PC-9 (cell line): ENCODE measurements at places on chromosomes 16 and 17.

- no peak for DNase-seq
These were observed 11.3 kb upstream of the HOXB2 start for GRCh38 chr17:48556229-48556575.

DNA sequence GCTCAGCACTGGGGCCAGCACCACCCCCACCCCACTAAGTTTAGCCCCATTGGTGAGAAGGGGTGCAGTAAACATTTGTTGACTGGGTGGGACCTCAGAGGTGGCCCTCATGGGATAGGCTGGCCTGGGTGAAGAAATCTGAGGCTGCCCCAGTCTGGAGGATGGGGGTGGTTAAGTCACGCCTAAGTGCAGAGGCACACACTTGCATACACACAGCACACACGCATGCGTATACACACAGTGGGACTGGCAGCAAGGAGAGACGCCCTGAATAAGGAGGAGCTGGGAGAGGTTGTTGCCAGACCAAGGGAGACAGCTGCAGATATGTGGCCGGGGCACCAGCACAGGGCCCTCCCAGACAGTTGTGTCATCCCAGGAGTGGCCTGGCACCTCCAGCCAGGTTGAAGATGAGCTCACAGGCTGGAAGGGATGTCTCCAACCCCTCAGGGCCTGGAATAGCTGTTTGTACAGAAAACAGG is 3.0 kb upstream of the BCAR1 start:
- DNase-seq, result no peak

GRCh38 chr17:41769985-41770384 is 16.5 kb downstream of the JUP start:
- DNase-seq, result no peak

- DNase-seq, result no peak
These were observed 40.7 kb upstream of the ANKFY1 start for GRCh38 chr17:4304417-4305027.

GRCh38 chr17:78356101-78356713 is 3.7 kb downstream of the SOCS3 start:
- DNase-seq, result peak; percentile 70

DNA sequence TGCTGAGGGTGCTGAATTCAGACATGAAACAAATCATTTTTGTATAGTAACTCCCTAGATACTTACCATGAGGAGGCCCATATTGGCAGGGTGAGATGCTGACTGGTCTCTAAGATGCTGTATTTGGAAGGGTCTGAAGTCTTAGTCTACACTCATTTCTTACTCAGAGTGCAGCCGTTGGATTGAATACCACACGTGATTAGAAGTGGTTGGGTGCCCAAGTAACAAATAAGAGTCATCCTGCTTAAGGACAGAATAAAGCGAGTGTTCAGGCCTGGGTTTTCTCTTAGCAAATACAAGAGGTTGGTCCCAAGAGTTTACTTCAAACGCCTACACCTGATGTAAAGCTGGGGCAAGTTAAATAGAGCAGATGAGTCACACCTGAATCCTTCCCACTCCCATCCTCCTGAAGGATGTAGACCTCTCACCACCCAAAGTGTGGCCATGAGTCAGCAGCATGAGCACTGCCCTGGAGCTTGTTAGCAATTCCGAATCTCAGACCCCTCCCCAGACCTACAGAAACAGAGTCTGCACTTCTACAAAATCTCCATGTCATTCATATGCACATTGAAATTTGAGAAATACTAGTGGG is 284.6 kb upstream of the CDH5 start:
- DNase-seq, result no peak

DNA sequence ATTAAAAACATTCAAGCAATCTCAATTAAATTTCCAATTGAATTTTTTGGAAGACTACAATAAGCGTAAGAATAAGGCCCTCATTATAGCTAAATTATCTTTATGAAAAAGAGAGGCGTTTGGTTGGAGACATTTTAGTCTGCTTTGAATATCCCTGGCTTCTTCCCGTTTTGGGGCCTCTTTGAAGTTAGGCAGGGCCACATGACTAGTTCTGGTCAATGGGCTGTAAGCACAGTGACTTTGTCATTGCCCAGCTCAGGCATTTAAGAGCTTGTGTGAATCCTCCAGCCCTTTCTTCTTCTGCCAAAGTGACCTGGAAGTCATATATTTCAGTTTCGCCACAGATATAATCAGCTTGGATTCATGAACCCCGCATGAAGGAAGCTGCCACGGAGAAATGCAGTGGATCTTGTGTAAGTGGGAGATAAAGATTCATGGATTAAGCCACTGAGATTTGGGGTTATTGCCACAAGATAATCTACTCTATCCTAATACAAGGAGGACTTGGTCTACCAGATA is 21.7 kb upstream of the UBTF start:
- DNase-seq, result no peak

DNA sequence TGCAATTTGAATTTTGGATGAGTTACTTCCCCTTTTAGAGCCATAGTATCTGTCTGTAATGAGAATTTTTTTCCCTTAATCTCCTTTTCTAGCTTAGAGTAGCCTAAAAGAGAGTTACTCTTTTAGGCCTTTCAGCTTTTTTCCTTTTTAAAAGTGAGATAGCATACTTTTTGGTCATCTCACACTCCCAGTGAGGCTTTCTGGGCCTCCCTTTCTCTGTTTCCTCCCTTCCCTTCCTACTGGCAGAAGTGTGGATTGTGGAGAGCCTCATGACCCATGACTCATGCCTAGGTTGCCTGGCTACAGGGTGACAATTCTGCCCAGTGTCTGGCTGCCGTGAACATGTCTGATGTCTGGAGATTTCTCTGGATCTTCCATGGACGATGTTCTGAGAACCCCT is 15.2 kb downstream of the KRT23 start:
- DNase-seq, result peak; percentile 69

GRCh38 chr16:78705694-78706093 is 606.2 kb downstream of the WWOX start:
- peak; percentile 67 for DNase-seq

DNA sequence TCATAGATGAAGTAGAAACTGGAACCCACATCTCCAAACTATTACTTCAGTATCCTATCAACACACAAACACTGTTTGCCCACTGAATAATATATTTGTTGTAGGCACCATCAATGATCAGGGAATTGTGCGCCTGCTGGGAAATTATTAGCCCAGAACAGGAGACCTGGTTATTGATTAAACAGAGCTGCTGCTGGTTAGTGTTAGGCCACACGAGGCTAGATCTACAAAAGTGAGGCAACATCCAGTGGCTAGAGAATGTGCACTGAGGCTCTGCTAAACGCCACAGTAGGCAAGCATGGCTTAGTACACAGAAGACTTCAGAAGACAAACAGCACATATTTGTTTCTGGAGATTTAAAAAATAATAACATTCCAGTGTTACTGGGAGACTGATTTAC is 11.0 kb downstream of the ABHD15 start:
- DNase-seq, result no peak

- no peak for DNase-seq
These were observed 8.3 kb downstream of the NUP93 start for GRCh38 chr16:56738221-56738620.

DNA sequence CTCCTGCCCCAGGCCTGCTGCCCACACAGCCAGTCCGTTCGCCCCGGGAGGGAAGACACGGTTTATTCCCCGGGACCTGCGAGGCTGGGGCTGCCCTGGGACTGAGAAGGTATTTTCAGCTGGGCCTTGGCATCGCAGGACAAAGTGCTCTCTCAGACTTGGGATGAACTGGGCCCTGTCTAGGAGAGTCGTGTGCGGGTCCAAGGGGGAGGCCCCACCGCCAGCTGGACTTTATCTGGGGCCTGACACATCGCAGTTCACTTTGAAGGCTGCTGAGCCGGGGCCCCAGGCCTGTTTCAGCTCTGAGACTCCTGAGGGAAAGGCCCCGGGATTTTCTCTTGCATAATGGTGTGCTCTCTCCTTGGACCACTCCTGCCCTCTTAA is 6.8 kb downstream of the CRISPLD2 start:
- no peak for DNase-seq

DNA sequence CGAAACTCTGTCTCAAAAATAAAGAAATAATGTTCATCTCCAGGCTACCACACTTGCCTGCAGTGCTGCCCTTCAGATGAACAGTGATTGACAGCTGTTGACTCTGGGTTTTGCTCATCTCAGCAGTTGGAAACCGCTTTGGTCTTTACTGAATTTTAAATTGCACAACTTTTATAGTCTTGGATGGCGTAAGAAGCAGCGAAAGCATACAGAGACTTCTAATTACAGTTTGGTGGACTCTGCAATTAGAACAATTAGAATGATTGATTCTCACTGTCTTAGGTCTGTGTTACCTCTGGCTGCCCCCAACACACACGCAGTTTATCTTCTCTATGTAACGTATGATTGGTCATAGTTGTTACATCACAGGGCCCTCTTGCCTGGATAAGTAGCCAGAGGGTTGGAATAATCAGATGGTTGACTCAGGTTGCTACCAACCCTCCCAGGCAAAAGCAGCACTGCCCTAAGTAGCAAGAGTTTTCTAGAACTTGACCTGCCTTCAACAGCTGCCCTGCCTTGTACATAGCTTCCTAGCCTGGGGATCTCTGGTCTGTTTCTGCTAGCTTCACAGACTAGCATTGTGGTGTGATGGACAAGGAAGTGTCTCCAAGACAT is 1.9 kb upstream of the NAT9 start:
- no peak for DNase-seq

- no peak for DNase-seq
These were observed at the start of gene ZNF423 for GRCh38 chr16:49855822-49856671. Gene ZNF423 (minus strand): TSS chr16:49856112. CDS start chr16:49855774, 338 bp downstream.

DNA sequence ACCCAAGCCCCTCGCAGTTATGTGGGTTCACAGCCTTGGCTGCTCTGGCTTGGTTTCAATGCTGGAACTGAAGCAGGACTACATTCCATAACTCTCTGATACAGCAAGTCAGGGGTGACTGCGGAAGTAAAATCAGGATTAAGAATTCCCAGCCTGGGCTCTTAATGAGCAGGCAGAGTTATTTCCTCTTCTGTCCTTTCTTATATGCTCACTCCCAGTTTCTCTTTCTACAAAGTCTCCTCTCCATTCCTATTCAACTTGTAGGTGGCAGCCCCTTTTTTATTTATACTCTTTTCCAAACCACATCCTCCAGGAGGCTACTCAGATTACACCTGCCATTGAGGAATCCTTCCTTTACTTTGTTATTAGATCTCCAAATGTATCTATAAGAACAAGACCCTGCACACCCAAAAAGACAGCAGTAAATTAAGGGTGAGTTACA is 40.3 kb downstream of the HOXB1 start:
- DNase-seq, result no peak

DNA sequence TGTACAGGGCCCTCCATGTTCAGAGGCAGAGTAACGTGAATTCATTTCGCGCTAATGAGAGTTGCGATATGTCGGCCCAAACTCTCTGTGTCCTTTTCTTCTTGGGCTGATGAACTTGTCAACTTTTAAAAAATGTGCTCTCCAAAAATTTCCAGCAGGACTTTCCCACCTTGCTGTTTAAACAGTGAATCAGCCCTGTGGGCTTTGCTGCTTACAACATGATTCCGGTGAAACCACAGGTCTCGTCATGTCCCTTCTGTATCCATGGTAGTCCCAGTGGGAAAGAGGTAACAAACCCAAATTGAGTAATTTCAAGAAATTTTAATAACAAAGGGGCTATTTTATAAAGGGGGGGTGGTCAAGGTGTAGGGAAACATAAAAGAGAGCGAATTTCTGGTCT is 612.9 kb downstream of the MAF start:
- peak; percentile 87 for DNase-seq

DNA sequence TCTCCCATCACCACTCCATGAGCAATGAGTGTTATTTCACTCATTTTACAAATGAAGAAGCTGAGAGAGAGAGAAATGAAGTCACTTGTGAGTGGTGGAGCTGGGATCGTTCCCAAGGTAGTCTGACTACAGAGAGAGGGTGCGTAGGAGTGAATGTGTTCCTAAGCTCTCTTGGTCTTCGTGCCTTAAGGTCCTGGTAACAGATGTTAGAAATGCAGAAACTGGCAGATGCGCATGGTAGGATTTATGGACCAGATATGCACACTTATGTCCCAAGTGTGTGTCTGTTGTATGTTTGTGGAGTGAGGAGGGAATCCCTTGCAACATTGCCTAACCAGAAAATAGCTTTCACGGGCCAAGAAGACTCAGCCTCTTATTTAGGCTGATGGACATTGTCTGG is 93.2 kb upstream of the ZNF469 start:
- no peak for DNase-seq

DNA sequence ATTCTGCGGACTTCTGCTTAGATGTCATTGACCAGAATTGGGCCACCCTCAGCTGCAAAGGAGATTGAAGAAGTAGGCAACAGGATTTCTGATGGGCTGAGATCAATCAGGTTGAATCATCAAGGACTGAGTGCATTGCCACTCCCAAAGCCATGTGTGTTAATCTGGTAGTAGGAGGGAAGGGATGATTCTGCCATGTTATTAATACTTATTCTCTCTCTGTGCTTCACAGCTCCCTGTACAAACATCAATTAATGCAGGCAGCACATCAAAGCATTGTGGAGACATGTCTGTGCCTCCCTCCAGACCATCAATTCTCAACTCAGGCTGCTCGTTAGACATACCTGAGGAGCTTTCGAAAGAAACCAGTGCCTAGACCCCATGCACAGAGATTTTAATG is 11.6 kb downstream of the LRRC3C start:
- DNase-seq, result no peak

GRCh38 chr17:75897160-75898019 is 639 bp upstream of the TRIM65 start:
- no peak for DNase-seq

DNA sequence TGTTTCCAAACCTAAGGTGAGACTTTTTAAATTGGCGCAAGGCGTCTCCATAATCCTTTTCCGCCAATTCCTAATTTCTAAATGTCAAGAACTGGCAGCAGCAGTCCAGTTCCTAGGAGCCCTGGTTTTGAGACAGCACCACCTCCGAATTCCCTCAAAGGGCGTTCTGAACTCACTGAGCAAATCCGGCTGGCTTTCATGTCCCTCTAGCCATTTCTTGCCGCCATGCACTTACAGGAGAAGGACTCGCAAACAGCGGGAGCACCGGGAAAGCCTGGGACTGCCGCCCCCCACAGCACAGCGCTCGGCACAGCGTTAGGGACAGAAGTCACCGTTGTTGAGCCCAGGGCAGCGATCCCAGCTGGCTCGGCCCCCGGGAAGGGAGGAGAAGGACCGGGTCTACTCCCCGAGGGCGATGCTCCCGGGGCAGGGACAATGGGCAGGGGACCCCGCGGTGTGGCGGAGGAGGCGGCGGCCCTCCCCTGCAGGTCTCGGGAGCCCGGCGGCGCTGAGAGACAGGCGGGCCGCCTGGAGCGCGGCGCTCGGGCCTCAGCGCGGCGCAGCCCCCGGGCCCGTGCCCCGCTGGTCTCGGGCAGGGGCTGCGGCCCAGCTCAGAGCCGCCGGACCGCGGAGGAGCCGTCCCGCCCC is 545 bp downstream of the ARHGAP17 start:
- DNase-seq, result peak; percentile 33
